ENCODE measurements at places on chromosomes 2 and 18.

GRCh38 chr18:49723648-49724180 lies 89.6 kb downstream of the ACAA2 start:
- DNase-seq, result no peak

DNA sequence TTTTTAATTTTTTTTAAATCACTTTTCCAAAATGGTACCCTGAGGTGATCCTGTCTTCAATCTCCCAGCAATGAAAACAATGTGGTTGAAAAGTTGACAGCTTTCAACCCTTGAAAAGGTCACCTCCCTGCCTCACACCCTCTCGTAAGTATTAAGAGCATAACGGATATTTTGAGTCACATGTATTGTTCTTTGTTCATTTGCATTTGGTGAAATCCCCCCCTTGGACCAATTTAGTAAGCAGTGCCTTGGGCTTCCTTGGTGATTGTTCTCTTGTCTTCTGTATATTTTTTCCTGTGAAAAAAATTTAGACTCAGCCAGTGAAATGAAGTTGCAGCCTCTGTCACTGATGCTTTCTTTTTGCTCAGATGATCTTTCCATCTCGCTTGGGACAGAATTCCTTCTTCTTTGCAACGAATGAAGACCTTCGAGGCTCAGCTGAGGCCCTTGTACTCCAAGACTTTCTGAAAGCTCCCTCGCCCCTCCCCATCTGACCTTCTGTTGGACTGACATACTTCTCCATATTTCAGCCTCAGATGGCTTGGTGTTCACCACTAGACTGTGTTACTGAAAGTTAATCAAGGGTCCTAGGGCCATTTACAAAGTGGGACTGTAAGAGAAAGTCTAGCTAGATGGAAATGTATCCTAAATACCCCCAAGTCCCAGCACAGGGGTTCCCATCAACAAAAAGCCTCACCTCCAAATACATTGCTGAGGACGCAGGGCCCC lies 158.4 kb downstream of the BCL2 start:
- DNase-seq, result no peak

- no peak for DNase-seq
These were observed 250.8 kb upstream of the OSR1 start for GRCh38 chr2:19609266-19609665.

GRCh38 chr18:10284540-10285282 lies 169.7 kb upstream of the APCDD1 start:
- no peak for DNase-seq

- no peak for DNase-seq
These were observed 9.8 kb downstream of the FBXO11 start for GRCh38 chr2:47896450-47896968.

GRCh38 chr2:30230497-30231211 lies 680 bp upstream of the LBH start:
- no peak for DNase-seq

- peak; percentile 85 for DNase-seq
These were observed 17.3 kb upstream of the ANXA4 start for GRCh38 chr2:69724540-69725159.

DNA sequence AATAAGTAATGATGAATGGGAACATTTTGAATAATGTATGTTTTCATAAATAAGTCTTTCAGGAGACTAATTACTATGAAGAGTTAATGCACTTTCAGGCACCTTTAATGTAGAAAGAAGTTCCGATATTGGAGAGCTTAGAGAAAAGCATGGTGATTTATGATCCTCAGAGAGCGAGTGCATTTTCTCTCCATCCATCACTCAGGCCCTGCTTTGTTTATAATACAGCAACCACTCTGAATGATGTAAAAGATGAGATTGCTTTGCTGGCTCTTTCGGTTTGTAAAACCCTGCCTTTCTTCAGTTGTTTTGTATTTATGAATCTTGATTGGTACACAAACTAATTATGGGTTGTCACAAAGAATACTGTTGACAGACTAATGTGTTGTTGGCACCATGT lies 132.0 kb downstream of the NYAP2 start:
- DNase-seq, result no peak

DNA sequence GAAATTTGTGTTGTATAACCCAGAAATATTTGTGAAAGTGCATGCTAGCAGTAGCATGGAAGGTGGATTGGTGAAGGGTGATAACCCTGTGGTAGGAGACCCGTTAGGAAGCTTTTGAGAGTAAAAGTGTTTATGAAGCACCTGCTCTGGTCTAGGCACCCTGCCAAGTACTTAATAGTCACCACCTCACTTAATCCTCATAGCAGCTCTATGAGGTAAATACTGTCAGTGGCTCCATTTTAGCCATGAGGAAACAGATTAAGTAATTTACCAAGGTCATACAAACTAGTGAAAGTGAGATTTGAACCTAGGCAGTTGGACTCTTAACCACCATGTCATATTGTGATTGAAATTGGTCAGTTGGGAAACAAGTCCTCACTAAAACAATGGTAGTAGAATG lies 66.8 kb downstream of the TET3 start:
- no peak for DNase-seq

- DNase-seq, result no peak
These were observed 96.4 kb downstream of the LAMA1 start for GRCh38 chr18:7020995-7021777.

- DNase-seq, result no peak
These were observed 605.6 kb downstream of the XIRP2 start for GRCh38 chr2:167493862-167494261.

GRCh38 chr2:68771211-68771751 lies 36.7 kb downstream of the ARHGAP25 start:
- no peak for DNase-seq

- DNase-seq, result no peak
These were observed 596.6 kb downstream of the XIRP2 start for GRCh38 chr2:167484875-167485274.

GRCh38 chr2:55888936-55889335 lies 34.6 kb downstream of the EFEMP1 start:
- DNase-seq, result no peak

GRCh38 chr2:62527478-62528210 lies 21.6 kb upstream of the TMEM17 start:
- no peak for DNase-seq

DNA sequence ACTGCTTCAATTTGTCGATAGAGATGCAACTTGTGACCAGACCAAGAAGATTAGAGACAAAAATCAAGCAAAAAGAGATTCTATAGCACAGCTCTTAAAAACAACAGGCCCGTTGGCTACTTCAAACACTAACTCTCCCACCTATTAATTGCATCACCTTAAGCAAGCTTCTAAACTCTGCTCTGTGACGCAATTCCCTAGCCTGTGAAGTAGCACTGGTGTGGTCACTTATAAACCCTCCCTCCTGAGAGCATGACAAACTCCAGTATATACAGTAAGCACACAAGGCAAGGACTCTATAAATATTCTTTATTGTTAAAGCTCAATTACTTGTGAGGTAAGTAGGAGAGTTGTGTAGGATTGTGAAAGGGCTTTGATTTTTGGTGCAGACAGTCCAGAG lies 72.3 kb downstream of the CMPK2 start:
- no peak for DNase-seq

- DNase-seq, result no peak
These were observed 117.4 kb downstream of the KCNF1 start for GRCh38 chr2:11029136-11029535.

- no peak for DNase-seq
These were observed 34.1 kb downstream of the RASGRP3 start for GRCh38 chr2:33510586-33510968.

- DNase-seq, result no peak
These were observed 727.3 kb upstream of the PKDCC start for GRCh38 chr2:41320491-41320890.

- no peak for DNase-seq
These were observed 152.6 kb upstream of the TTC39C start for GRCh38 chr18:23861805-23862470.

GRCh38 chr2:125710561-125710960 lies 945.4 kb upstream of the GYPC start:
- DNase-seq, result no peak

- no peak for DNase-seq
These were observed 23.9 kb upstream of the CEP68 start for GRCh38 chr2:65032019-65032975.

DNA sequence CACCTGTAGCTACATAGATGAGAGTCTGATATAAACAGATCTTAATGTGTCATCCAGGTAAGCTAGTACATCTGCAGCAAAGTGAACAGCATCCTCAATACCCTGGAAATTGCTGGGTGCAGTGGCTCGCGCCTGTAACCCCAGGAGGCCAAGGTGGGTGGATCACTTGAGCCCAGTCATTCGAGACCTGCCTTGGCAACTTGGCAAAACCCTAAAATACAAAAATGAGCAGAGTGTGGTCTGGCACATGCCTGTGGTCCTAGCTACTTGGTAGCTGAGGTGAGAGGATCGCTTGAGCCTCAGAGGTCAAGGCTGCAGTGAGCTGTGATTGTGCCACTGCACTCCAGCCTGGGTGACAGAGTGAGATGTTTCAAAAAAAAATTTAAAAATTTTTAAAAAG lies 233.9 kb upstream of the SP5 start:
- no peak for DNase-seq

- DNase-seq, result no peak
These were observed 146.0 kb downstream of the SETBP1 start for GRCh38 chr18:44826418-44827259.

DNA sequence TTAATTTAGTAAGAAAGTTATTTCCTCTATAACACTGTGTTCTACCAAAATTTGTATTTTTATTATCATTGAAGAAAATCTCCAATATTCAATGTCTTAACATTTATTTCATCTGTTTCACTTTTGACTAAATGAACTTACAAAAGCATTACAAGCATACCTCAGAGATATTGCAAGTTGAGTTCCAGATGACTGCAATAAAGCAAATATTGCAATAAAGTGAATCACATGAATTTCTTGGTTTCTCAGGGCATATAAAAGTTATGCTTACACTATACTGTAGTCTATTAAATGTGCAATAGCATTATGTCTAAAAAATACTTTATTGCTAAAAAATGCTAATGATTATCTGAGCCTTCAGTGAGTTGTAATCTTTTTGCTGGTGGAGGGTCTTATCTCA lies 78.3 kb downstream of the TTC32 start:
- no peak for DNase-seq

DNA sequence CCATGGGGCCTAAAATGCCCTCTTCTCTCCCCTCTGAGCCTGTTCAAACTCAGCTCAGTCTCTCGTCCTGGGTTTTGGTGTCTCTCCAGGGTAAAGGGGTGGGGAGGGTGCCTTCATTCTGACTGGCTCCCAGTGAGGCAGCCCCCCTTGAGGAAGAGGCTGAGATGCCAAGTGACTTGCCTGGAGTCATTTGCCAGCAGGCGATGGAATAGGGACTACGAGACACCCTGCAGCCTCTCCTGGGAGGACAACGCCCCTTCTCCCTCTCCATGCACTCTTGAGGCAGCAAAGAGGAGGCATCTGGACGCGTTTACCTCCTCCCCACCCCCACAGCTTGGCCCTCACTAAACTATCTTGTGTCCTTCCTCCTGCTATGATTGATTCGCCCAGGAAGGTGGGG lies 760 bp upstream of the STON1 start:
- no peak for DNase-seq

- DNase-seq, result no peak
These were observed 31.2 kb upstream of the GALM start for GRCh38 chr2:38634684-38635083.

- DNase-seq, result no peak
These were observed 76.4 kb upstream of the BCL11A start for GRCh38 chr2:60629801-60630385.

- no peak for DNase-seq
These were observed 96.9 kb downstream of the LOXHD1 start for GRCh38 chr18:46559946-46560670.

GRCh38 chr2:180983468-180984242 lies 3.2 kb downstream of the UBE2E3 start:
- DNase-seq, result no peak

- no peak for DNase-seq
These were observed 80.3 kb upstream of the GATA6 start for GRCh38 chr18:22088996-22089640.

DNA sequence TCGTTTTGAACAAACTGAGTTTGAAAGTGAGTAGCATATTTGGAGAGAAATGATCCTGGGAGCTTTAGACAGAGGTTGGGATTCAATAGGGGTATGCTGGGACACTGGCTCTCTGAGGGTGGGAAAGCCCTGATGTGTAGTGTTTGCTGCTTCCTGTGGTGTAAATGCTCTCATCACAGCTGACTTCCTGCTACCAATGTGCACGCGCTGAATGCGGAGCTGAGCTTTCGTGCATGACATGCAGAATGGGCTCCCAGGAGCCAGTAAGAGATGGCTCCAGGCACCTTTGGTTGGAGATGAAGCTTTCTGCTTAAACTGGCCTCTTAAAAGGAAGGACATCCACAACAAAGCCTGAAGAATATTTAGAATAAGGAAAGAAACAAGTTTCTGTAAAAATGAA lies 224.1 kb upstream of the CCDC150 start:
- no peak for DNase-seq

GRCh38 chr2:171878481-171878993 lies 15.5 kb downstream of the SLC25A12 start:
- no peak for DNase-seq

- peak; percentile 37 for DNase-seq
These were observed 35.2 kb downstream of the FAM178B start for GRCh38 chr2:96951125-96951654.

DNA sequence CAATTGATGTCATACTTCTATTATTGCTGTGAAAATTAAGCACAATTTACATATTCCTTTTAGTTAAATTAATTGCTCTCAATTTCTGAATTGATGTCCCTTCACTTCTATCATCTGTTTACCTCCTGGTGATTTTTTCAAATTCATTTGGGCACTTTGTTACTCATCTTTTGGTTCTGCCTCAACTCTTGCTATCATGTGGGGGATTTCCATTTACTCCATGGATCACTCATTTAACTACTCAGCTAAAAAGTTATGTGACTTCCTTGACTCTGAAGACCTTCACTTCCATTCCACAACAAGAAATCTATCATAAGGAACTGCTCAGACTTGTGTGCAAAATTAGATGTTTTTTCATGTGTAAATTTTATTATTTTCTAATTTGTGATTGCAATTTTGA lies 126.2 kb downstream of the EHBP1 start:
- DNase-seq, result no peak

GRCh38 chr2:147330925-147331324 lies 513.9 kb upstream of the ACVR2A start:
- DNase-seq, result no peak

- no peak for DNase-seq
These were observed 30.9 kb downstream of the PLCL1 start for GRCh38 chr2:197835293-197835692.

- no peak for DNase-seq
These were observed 74.5 kb downstream of the RPL31 start for GRCh38 chr2:101076581-101076980.

GRCh38 chr2:200679127-200679526 lies 93.3 kb downstream of the AOX1 start:
- DNase-seq, result no peak

GRCh38 chr2:238929242-238930081 lies 81.6 kb downstream of the TWIST2 start:
- DNase-seq, result no peak

GRCh38 chr2:172381275-172382027 lies 45.9 kb upstream of the ITGA6 start:
- DNase-seq, result no peak

- no peak for DNase-seq
These were observed 126.6 kb downstream of the UBE2E3 start for GRCh38 chr2:181106789-181107627.

All from stimulated activated CD8-positive, alpha-beta memory T cell treated with anti-CD3 and anti-CD28 coated beads, Interleukin-7, amount 100 ng/mL, for 24 hours (primary cell).